Activated CD4-positive, alpha-beta T cell treated with anti-CD3 and anti-CD28 coated beads, Interleukin-2, amount 50 U/mL, for 16 hours (primary cell): ENCODE measurements at places on chromosomes 16 and 17.

- DNase-seq: no peak
Measured at GRCh38 chr17:51508048-51508447, 247.7 kb downstream of the UTP18 start.

DNA sequence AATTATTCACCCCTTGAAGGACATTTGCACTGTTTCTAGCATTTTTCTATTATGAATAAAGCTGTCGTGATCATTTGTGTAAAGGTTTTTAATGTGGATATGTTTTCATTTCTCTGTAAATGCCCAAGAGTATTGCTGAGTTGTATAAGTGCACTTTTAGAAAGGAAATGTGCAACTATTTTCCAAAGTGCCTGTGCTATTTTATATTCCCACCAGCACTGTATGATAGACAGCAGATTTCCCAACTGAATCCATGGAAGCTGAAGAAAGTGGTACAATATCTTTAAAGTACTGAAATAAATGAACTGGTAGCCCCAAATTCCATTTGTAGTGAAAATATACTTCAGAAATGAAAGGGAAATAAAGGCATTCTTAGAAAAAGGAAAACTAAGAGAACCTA lies 238.4 kb downstream of the BCAS3 start:
- no peak for DNase-seq

- peak; percentile 65 for DNase-seq
Measured at GRCh38 chr16:15765880-15766279, 90.9 kb downstream of the MYH11 start.

DNA sequence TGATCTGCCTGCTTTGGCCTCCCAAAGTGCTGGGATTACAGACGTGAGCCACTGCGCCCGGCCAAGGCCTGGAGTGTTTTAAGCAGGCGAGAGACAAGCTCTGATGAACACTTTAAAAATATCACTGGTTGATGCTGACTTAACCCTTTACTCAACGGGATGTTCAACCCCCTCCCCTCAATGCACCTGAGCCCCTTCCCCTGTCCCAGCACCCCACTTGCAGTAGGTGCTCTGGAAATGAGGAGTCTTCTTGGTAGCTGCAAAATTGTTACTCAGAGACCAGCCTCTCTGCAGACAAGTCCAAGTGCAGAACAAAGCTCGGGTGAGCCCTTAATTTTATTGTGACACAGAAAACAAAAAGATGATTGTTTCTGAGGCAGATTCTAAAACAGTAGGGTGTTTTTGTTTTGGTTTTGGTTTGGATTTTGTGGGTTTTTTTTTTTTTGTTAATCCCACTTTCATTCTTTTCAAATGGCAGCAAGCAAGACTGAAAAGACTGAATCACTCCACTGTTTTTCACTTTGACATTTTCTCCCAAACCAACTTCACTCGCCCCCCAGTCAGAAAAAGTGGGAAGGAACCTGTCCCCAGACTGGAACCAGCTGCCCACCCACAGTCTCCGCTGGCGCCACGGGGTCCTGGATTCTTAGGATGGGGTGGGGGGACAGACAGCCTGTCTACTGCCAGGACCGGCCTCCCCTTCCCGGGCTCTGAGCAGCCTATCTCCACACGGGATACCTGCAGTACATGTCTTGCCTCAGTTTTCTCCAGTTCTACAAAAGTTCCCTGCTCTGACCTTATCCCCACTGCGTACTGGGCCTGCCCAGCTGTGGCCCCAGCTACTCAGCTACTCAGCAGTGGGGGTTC lies 5.2 kb upstream of the PLLP start:
- no peak for DNase-seq

- DNase-seq: no peak
Measured at GRCh38 chr16:15403392-15403995, 7.9 kb downstream of the MPV17L start.

DNA sequence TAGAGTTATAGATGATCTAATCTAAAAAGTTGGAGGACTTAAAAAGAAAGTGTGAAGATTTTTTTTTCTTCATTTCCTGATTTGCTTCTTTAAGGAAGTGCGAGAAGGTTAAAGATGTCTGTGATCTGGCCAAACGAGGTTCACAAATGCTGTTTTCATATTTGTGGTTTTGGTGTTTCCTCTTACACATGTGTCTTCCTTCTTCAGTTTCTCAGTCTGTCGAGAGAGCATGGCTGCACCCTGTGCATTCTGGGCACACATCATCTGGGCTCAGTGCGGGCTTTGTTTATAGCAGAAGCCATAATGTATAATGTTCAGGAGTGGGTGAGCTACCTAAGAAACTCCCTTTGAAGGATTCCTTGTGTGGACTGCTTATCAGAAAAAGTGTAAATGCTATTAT lies 260.4 kb upstream of the TBX2 start:
- peak; percentile 77 for DNase-seq

DNA sequence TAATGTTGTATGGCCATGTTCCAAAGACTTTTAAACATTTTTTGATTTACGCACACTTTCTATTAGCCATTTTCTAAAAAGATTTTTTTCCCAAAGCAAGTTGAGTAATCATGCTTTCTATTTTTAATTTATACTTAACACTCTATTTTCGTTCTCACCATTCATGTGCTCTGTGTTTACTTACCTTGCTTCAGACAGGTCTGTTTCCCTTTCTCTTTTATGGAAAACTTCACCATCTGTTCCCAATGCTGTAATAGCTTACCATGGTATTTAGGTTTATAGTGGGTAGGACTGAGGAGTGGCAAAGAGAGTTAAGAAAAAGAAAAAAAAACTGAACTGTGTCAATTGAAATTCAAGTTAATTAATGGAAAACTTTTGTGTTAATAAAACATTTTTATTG lies 37.5 kb upstream of the KCNJ16 start:
- no peak for DNase-seq
